ENCODE measurements at places on chromosomes 16 and 17.

GRCh38 chr17:17934806-17935205, 37.4 kb downstream of the TOM1L2 start:
- no peak for DNase-seq

GRCh38 chr16:57061084-57061905, 31.1 kb upstream of the CPNE2 start:
- DNase-seq: no peak

- DNase-seq: no peak
Observed at GRCh38 chr17:33976831-33977230, 278.3 kb upstream of the CCL2 start.

DNA sequence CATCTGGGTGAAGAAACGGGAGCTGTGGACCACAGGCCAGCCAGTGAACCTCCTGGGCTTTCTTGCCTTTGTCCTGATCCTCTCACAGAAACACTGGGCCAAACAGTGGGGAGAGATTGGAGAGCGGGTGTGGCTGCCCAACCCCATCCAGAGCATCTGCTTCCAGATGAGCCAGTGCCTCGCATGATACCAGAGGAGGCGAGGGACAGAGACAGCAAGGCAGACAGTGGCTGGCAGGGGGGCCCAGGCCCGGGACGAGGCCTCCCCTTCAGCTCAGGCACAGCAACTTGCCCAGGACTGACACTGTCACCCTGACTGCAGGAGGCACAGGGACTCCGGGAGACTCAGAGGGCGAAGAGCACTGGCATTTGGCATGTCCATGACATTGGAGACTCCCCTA, 12.0 kb downstream of the ARHGEF15 start:
- no peak for DNase-seq

DNA sequence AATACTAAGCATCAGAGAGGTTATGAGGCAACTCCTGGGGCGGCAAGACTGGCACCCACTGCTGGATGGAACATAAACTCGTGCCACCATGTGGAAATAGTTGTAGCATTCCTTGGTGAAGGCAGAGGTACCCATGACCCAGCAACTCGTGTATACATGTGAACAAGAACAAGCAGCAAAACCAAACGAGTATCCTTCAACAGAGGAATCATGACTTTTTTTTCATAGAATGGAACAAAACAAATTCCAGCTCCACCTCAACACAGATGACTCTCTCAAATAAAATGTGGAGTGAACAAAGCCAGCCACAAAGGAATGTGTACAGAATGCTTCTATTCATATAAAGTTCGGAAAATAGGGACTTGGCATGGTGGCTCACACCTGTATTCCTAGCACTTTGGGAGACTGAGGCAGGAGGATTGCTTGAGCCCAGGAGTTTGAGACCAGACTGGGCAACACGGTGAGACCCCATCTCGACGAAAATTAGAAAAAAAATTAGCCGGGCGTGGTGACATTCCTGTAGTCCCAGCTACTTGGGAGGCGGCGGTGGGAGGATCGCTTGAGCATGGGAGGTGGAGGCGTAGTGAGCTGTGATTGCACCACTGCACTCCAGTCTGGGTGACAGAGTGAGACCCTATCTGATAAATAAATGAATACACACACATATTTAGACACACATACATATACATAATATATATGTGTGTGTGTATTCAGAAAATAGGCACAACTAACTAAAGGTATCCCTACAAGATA, 35.3 kb downstream of the B9D1 start:
- DNase-seq: no peak

All from NT2/D1 (cell line).